Activated CD4-positive, alpha-beta T cell treated with anti-CD3 and anti-CD28 coated beads, Interleukin-2, amount 50 U/mL, for 1 hour (primary cell): ENCODE measurements at places on chromosomes 4 and X.

- DNase-seq: no peak
Measured at GRCh38 chr4:30005995-30006394, 714.2 kb upstream of the PCDH7 start.

DNA sequence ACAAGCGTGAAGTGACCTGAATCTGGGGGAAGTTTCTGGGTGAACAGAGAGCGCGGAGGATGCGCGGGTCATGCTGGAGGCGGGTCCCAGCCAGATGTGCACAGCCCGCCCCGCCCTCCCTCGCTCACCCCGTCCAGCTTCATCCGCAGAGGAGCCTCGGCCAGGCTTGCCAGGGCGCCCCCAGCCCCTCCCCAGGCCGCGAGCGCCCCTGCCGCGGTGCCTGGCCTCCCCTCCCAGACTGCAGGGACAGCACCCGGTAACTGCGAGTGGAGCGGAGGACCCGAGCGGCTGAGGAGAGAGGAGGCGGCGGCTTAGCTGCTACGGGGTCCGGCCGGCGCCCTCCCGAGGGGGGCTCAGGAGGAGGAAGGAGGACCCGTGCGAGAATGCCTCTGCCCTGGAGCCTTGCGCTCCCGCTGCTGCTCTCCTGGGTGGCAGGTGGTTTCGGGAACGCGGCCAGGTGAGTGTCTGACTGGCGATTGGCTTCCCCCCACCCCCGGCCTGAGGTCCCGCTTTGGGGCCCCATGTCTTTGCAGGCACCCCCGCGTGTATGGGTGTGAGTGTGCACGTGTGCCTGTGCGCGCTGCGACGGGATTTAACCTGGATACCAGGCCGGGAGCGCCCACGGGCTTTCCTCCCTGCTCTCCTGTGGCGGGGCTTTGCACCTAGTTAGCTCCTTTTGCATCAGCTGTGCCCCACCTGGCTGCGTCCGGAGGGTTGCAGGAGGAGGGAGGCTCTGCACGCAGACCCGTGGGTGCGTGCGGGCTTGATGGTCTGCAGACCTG lies at the start of gene EGFL6:
TSS of gene EGFL6 (plus strand) at position 123 of the 782 bp plus-strand sequence. CDS start at position 384, 261 bp downstream.
- no peak for DNase-seq

GRCh38 chr4:2274320-2275043 lies 12.6 kb upstream of the MXD4 start:
- DNase-seq: no peak

DNA sequence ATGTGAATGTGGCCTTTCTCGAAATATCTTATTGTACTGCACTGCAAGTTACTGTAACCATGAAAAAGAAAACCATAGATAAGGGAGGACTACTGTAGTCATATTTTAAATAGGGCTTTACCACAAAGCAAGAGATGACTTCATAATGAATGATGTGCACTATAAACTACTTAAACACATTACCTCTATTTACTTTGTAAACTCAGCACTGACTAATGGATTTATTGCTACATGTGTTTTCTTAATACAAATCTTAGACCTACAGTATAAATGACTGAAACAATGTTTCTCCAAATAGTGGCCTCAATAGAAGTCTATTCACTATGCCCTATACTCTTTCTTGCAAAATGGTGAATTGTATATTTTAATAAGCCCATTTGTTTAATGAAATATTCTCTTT lies 61.1 kb downstream of the HDX start:
- no peak for DNase-seq

DNA sequence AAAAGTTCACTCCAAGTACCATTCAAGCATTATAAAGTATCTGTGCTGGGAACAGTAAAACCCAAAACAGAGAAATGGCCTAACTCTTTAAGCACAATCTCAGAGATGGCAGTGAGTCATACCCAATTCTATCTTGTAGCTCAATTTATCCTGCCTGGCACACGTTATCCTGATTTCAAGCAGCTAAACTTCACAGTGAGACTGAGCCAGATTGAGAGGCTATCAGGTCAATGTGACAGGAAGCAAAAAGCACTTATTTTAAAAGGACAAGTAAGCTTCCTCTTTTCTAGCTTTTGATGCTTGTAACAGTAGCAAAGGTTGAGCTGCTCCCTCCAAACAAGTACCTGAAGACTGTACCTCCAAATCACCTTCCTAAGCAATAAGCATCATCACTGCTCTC lies 324.9 kb downstream of the NAF1 start:
- no peak for DNase-seq

GRCh38 chr4:8221476-8221875 lies 22.4 kb downstream of the SH3TC1 start:
- no peak for DNase-seq

DNA sequence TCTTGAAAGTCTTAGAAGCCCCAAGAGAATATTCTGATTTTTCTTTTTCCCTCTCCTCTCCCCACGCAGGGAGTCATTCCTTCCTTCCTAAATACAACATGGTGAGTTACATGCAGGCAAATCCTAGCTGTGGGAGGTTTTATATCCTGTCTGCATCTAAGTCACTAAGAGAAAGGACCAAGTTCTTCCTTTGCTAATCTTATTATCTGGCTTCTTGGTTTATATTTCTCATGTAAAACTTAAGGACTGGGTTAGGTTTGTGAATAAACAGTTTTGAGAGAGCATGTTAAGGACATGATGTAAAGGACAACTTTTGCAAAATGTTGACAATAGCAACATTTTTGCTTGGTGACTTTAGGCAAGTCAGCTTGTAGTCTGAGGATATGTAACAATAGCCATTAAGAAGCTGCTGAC lies 5.1 kb upstream of the CXCL9 start:
- DNase-seq: no peak

GRCh38 chr4:109879081-109879480 lies 31.2 kb downstream of the LRIT3 start:
- DNase-seq: no peak

DNA sequence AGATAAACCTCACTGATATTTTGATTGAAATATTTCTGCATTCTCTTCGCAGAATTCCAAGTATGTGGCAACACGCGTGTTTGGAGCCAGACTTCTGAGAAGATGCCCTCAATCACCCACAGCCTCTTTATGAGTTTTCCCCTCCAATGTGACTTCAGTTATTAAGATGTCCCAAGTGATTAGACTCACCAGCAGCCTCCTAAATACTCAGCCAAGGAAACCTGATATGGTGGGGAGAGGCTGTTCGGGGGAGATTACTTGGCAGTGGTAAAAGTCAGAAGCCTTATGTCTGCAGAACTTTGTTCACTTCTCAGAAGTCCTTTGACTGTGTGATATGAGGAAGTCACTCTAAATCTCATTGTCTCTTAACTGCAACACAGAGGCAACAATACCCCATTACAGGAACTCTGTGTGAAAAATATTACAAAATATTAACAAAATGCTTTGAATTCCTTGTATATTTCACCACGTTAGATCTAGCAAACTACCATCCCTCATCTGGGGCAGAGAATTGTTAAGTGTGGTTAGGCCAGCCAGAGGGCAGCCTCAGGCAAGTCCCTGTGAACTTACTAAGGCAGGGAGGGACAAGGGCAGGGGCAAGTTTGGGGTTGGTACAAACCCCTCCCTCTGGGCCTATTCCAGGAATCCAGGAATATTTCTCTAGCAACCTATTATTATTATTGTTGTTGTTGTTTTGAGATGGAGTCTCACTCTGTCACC lies 151.4 kb upstream of the USP9X start:
- no peak for DNase-seq

GRCh38 chr4:24214796-24215195 lies 324.9 kb upstream of the PPARGC1A start:
- no peak for DNase-seq

GRCh38 chr4:139655116-139655515 lies 10.5 kb upstream of the MGST2 start:
- DNase-seq: no peak

GRCh38 chr4:60744767-60745166 lies 455.4 kb upstream of the ADGRL3 start:
- no peak for DNase-seq

DNA sequence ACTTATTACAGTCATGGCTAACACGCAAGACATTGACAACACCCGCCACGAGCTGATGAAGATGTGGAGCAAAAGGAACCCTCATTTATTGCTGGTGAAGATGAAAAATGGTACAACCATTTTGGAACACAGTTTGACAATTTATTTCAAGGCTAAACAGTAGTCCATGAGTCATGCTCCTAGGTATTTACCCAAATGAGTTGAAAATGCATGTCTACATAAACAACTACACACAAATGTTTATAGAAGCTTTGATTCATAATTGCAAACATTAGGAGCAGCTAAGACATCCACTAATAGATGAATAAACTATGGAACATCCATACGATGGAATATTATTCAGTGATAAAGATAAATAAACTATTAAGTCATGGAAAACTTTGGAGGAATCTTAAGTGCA lies 580.1 kb downstream of the RAPGEF2 start:
- no peak for DNase-seq

DNA sequence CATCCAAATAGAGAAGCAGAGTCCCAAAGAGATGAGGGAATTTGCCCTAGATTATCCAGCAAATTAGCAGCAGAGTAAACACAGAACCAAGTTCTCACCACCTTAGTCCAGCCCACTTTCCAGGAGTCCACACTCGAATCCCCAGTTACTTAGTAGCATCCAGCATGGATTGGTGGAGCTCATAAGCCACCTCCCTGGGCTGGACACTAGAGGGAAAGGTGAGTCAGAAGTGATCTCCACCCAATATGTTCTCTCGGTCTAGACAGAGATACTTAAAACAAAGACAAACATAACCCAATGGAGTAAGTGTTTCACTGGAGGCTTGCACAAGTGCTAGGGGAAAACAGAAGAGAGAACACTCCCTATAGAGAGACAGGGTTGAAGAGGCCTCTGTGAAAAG lies 105.1 kb upstream of the CPEB2 start:
- no peak for DNase-seq

DNA sequence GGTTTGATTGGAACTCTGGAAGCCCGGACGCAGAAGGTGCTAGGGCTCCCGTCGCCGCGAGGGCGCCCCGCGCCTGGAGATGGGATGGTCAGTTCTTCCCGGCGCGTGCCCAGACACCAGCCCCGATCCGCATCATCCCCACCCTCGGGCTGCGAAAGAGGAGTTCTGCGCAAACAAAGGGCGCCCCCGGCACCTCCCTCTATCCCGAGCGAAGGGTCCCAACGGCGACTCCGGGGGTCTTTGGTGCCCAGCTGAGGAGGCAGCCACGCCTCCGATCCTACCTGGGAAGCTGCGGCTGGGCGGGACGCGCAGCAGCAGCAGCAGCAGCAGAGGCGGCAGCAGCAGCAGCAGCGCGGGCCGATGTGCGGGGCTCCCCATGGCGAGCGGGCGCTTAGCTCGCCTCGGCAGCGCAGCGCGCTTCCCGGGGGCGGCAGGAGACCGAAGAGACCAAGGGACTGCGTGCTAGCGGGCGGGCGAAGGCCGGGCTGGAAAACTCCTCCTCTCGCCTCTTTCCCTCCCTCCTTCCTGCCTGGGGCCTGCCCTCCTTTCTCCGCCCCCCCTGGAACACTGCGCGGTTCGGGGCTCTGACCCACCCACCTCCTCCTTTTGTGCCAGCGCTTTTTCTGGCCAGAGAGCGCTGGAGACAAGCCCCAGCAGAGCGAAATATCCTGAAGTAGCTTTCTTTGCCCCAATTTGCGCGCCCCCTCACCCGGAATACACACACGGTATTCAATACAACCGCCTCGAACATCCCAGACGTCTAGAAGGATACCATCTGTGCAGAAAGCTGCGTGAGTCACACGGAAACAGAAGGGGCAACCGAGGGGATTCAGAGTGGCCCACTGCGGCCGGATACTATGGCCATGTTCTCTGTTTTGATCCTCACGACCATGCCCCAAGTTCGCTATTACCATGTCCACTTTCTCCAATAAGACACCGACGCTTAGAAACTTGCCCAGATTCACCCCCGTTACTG lies at the start of gene SRPX:
TSS of gene SRPX (minus strand) at position 457 of the 976 bp plus-strand sequence. CDS start at position 378, 79 bp downstream.
- no peak for DNase-seq

DNA sequence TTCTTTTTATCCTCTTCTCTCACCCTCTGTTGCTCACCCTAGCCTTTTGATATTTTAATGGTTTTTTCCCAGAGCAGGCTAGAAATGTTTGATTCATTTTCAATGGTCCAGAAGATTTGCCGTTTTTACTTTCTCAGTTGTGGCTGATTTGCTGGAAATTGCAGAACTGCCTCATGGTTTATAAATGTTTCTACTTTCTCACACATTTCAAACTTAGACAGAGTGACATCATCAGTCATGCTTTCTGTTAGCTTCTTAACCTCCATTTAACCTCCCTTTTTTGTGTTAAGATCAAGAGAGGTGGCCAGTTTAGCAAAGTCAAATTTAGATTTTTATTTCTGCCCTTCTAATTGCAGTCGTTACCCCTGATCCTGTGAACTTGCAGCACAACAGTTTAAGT lies 8.7 kb downstream of the RXFP1 start:
- DNase-seq: no peak

DNA sequence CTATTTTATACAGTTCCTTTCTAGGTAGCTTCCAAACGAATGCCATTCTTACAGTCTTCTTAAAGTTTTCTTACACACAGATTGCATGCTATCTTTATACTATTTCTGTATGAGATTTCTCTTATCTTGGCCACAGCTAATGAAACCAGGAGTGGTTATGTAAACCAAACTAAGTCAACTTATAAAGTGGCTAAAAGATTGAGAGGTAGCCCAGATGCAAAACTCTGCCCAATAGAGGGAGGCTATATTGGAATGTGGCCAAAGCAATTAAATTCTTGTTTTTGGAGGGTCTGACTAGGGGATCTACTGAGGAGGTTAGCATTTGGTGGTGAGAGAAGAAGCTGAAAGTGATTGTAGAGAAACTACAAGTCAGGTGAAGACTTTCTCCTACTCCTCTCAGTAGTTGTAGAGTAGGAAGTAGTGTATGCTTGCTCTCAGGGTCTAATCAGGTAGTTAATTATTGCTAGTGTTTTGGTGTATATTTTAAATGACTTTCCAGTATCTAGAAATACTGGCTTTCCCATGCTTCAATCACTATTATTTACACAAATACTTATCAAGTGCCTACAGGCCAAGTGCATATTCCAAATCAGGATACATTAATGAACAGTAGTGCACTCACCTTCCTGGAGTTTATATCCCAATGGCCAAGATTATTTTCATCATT lies 104.2 kb upstream of the HPGD start:
- DNase-seq: no peak

DNA sequence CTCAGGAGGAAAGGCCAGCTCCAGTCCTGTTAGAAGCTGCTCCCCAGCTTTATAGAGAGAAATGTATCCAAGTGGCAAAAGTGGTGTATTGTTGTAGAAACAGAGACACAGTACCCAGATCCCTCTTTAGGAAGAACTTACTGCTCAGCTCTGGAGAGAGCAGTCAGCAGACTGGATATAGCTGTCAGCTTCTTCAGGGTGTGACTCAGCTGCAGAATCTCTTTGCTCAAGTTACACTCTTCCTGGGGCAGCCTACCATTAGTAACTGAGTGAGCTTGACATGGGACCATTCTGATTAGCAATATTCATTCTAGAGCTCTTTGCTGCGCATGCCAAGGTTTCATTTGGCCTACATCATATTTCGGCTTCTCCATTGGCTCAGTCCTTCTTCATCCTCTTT lies 40.5 kb downstream of the ATP1B4 start:
- no peak for DNase-seq

DNA sequence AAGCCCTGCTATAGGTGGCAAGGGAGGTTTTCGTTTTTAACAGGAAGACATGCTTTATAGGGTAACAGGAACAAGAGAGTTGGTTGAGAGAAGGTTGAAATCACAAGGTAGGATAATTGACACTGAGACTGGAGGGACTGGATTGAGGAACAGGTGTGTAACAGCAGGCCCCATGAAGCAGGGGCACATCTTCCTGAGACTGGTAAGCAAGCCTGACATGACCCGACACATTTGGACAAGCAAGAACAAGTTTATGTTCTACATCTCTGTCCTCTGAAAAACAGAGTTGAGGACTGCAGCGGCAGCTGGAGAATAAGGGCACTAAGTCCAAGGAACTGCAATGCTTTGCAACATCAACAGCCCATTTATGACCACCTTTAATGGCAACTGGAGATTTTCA lies 5.2 kb downstream of the RPS4X start:
- no peak for DNase-seq
